Hematopoietic multipotent progenitor cell treated with erythropoietin and hydrocortisone succinate and interleukin-3 and kit ligand, for 17 days (in vitro differentiated cells): ENCODE measurements at places on chromosomes 3 and 15.

- no peak for DNase-seq
Measured at GRCh38 chr3:70527026-70527425, 214.6 kb upstream of the MDFIC2 start.

- DNase-seq: peak; percentile 57
Measured at GRCh38 chr3:56801662-56802377, at the start of gene ARHGEF3. Gene ARHGEF3, minus strand, starts transcription at chr3:56801949. Its CDS starts 151 bp downstream, at chr3:56801798.

- no peak for DNase-seq
Measured at GRCh38 chr3:99505646-99506269, 132.6 kb upstream of the COL8A1 start.

DNA sequence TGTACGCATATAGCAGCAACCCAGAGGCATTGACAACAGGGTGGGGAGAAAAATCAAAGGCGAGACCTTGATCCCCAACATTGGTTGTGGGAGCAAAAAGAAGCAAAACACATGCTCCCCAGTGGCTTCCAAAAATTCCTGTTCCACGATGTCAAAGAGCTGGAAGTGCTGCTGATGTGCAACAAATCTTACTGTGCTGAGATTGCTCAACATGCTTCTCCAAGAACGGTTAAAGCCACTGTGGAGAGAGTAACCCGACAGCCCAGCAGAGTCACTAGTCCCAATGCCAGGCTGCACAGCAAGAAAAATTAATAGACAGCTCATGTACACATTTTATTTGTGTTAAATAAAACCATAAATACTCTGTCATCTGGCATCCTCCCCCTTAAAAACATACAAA is 179.9 kb upstream of the PFN2 start:
- DNase-seq: no peak

GRCh38 chr15:62346168-62346567 is 181.1 kb upstream of the C2CD4B start:
- DNase-seq: no peak

DNA sequence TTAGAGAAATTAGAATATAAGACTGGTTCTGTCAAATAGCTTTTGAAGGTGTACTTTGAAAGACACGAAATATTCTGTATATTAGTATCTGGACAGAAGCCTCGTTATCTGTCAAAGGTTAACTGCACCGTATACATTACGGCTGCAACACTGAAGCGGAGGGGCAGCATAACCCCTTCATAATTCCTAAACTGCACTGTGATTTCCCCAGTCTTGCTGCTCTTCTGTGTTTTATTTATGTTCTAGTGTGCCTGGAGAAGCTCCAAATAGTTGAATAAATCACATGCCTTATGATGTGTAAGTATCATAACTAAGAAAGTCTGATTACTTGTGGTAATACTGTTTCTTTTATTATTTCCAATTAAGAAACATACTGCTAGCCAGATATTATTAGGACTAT is 285.7 kb upstream of the ROBO2 start:
- DNase-seq: no peak

GRCh38 chr3:136690599-136690998 is 61.6 kb downstream of the STAG1 start:
- no peak for DNase-seq

DNA sequence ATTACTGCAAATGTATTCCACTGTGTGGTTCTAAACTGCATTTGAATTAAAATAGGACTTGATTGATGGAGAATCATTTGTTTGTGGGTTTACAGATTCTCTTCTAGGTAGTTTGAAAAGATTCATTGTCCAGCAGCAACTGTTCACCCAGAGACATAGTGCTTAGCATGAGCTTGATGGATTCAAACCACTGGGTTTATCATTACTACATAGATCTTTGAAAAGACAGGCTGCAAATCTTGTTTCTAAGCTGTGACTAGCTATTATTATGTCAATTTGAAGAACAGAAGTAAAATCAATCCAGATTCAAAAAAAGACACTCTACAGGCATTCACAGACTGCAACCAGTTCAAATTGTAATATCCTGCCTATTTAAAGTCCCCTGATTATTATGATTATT is 49.8 kb downstream of the MBNL1 start:
- no peak for DNase-seq

DNA sequence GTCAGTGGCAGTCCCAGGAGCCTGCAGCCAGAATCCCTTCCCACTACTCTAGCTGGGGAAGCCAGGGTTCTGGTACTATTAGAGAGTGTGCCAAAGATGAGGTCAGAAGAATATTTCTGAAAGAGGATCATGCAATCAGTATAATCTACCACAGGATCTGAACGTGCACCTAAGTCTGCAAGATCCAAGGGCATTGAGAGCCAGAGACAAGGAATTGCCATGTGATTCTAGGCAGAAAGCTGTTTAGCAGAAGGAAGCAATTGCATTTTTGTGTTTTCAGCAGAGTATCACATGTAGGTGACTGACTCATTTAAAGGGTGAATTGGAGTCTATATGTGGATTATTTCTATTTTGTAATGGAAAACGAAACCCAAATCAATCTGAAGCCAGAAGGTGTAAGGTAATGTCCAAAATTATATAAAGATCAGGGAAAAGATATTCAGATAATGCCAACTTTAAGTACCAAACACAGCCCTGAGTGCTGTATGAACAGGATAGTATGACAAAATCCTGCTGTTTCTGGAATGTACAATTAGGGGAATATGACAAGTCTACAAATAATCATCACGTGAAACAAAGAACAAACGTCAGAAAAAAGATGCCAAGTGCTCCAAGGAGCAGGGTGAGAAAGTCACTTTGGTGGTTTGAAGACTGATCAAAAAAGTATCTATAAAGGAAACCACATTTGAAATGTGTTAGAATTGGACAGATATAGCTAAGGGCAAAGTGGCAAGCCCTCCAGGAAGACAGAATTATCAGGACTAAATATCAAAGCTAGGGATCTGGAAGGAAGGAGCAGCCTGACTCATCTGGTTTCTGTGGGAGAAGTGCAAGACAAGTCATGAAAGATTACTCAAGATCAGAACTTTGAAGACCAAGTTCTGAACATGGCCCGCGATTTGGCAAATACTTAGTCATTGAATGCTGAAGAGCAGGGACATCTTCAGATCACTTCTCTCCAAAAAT is 1036.6 kb downstream of the NTRK3 start:
- no peak for DNase-seq

GRCh38 chr3:31449318-31449717 is 83.4 kb upstream of the STT3B start:
- no peak for DNase-seq

GRCh38 chr3:109122690-109123089 is 4.8 kb upstream of the MORC1 start:
- DNase-seq: no peak

DNA sequence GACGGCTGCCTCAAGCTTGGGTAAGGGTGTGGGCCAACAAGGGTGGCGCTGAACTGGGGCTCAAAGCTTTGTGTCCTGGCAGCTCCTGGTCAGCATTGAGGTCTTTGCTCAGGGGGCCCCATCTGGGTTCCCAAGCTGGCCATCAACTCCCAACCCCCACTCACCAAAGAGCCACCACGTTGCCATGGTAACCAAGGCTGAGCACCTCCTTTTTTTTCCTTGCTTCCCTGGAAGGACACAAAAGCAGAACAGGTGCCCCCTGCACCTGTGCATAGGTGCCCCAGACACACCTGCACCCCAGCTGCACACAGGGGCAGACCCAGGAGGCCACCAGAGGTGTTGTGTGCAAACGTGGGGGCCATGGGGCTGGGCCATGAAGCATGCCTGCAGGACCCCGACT is 16.5 kb downstream of the UROC1 start:
- DNase-seq: no peak

- no peak for DNase-seq
Measured at GRCh38 chr15:42062284-42062806, 32.0 kb downstream of the PLA2G4D start.

GRCh38 chr15:90261811-90262210 is 3.7 kb upstream of the NGRN start:
- no peak for DNase-seq

DNA sequence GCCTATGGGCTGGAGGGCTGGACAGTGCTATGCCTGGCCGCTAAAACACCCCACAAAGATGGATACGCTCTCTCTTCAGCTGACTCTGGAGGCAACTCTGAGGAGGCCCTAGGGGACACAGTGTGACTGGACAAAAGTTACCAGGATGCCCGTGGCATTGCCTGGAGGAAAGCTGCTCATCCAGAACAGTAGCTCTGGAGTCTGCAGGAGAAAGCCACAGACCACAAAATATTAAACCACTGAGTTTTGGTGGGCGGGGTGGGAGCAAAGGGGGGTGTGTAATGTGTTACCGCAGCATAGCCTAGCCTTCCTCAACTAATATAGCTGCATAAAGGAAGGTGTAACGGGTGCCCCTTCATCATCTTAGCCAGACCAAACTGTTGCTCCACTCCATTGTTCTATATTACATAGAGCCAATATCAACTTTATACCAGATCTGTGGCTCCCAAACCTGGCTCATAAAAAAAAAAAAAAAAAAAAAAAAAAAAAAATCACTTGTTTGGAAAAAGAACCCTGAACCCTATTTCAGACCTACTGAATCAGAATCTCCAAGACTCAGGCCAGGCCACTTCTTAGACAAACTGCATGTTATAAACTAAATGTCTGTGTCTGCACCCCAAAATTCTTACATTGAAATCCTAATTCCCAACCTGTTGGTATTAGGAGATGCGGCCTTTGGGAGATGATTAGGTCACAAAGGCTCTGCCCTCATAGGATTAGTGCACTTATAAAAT is 132.6 kb downstream of the TNIK start:
- DNase-seq: no peak

DNA sequence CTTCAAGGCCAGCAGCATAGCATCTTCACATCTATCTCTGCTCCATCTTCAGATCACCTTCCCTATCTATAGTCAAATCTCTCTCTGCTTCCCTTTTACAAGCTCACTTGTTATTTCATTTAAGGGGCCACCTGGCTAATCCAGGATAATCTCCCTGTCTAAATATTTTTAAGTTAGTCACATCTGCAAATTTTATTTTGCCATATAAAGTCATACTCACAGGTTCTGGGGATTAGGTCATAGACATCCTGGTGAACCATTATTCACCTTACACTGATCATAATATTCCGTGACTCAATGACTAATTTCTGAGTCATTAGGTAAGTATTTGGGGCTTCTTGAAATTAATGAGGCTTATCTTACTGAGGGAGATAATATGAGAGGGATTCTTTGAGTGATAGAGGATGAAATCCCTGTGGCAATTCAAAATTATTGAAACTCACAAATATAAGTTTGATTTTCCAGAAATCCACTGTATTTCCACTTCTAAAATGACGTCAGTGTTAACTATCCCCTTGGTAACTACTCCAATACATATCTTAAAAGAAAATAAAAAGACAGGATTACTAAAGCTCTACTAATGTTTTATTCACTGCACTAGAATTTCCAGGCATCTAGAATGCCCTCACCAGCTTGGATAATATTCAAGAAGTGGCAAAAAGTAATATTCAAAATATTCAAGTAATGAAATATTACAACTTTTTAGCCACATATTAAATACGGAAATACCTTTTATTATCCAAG is 93.7 kb upstream of the RBMS3 start:
- DNase-seq: no peak

- no peak for DNase-seq
Measured at GRCh38 chr3:105402287-105402801, 35.6 kb downstream of the ALCAM start.

DNA sequence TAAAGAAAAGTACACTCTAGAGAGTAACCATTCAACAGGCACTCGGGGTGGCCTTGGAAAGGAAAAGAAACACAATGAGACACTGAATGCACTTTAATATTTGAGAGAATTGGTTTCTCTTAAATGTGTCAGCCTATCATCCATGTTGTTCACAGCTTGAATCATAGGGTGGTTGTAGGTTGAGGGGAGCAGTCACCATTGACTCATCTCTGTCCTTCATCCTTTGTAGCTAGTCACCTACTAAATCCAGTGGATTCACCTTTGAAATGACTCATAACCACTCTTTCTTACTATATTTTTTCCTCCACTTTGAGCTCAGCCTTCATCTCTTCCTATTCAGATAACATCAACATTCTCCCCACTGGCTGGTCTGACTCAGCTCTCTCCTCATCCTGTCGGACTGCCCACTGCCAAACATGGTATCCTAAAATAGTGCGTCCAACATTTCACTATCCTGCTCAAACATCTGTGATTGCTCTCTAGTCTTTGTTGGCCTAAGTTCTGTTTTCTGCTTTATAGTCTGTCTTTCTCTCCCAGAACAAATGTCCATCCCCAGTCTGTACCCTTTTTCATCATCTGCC is 182.7 kb upstream of the GADL1 start:
- DNase-seq: no peak

DNA sequence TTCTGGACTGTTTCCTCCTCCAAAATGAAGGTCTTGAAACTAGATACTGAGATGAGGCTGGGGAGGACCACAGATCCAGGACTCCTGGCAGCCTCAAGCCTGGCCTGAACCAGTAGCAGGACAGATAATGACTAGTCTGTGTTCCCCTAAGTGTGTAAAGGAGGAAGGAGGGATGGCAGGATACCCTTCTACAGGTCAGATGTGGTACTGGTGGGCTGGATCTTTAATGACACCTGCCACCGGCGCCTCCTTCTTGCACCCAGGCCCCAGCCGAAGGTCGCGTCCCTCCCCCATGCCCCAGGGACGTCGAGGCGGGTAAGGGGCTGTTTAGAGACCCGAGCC is 556 bp downstream of the USP19 start:
- peak; percentile 32 for DNase-seq

DNA sequence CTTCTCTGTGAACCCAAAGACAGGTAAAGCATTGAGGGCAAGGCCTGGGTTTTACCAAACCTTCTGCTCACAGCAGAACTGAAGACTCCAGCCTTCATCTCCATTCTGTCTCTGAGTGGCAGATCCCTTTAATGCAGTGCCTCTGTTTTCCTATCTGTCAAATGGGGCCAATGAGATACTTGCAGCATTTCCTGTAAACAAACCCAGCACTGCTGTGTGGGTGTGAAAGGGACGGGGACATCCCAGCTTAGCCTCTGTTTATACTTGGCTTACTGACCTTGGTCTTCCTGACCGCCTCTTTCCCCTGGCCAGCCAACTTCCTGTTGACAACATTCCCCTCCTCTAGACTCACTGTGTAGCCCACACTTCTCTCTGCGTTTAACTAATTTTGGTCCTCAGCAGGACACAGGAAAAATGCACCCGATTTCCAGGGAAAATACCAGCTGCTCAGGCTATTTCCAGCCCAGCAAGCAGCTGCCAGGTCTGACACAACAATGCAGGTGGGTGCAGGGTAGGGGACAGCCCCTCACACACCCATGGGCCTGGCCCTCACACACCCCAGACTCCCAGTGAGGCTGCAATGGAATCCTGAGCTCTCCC is 105.9 kb upstream of the HERC1 start:
- DNase-seq: no peak

DNA sequence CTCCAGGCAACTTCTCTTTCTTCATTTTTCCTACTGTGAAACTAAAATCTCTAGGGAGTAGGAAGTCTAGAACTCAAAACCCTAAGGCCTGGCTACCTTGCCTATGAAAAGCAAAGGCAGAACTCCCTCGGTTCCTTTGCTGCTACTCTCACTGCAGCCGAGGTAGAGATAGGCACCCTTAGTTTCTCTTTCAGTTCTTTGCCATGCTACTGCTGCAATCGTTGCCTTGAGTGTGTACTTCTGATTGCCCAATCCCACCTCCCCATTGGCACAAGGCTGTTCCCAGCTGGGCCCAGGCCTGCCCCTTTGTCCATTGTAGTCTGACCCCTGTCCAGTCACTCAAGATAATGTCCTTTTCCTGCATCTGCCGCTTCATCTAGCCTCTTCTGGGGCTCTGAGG is 92.3 kb upstream of the MRPS22 start:
- no peak for DNase-seq
